Omental fat pad (tissue), 4 donors: ENCODE measurements at places on chromosomes 4 and X.

DNA sequence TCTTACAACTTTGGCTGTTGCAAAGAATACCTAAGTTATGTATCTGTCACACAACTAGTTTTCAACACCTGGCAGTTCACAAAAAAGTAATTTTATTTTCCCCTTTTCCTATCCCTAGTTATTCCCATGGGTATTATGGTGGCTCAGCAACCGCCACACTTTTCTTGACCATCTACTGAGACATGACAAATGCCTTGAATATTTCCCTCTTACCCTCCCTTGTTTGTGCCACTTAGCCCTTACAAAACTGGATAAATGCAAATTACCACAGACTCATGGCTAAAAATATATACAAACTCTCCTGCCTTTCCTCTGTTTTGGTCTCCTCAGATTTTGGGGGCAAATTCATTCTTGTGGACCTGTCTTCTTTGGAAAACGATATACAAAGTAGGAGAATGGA is 72.1 kb downstream of the AMOT start:
- no peak for DNase-seq

DNA sequence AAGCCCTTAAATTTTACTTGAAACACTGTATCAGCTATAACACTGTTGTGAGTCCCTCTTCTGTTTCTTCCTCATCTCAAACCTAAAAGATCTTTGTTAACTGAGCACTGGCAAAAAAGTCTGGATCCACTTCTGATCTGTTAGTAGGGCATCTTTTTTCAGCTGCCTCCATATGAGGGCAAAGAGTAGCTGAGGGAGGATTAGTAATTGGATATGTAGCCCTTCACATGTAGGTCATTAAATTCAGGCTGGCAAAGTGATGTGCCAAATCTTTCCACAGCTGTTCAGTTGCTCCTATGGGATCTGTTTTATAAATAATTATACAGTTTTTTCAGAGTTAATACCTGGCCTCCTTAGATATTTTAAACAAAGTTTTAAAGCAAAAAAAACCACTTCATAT is 1.1 kb upstream of the TRMT10A start:
- no peak for DNase-seq

- DNase-seq = no peak
Observed at GRCh38 chr4:88537709-88538108, 14.1 kb upstream of the PYURF start.

DNA sequence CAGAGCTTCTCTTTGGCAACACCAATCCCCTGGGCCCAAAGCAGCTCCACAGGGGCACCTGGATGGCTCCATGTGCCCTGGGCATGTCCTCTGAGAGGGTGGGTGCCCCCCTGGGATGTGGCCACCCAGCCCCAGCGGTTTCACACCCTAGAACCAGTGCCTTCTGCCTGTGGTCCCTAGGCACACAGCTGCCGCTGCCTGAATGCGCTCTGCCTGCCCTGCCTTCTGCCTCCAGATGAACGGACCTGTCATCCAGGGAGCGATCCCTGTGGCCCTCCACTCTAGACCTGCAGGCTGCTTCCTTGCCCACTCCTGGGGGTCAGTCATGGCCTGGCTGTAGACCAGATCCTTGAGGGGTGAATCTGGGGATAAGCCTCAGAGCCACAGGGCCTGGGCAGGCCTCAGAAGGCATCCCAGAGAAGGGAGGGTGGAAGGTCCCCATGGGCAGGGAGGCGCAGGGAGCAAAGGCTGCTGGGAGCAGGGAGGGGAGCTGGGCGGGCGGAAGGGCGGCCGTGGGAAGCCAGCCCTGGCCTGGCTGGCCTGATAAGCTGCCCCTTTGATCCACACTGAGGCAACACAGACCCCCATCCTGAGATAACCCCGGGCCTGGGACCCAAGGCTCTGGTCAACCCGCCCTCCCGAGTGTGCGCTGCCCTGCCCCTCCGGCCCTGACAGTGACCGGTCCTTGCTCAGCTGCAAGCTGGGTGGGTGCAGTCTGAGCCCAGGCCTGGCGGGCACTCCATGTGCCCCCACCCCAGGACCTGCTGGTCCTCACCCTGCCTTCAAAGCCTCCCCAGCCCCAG is 8.1 kb upstream of the FGFR3 start:
- no peak for DNase-seq

- no peak for DNase-seq
Observed at GRCh38 chr4:151865744-151866591, 105.2 kb upstream of the GATB start.

GRCh38 chr4:128709268-128709667 is 100.2 kb upstream of the JADE1 start:
- DNase-seq = no peak

DNA sequence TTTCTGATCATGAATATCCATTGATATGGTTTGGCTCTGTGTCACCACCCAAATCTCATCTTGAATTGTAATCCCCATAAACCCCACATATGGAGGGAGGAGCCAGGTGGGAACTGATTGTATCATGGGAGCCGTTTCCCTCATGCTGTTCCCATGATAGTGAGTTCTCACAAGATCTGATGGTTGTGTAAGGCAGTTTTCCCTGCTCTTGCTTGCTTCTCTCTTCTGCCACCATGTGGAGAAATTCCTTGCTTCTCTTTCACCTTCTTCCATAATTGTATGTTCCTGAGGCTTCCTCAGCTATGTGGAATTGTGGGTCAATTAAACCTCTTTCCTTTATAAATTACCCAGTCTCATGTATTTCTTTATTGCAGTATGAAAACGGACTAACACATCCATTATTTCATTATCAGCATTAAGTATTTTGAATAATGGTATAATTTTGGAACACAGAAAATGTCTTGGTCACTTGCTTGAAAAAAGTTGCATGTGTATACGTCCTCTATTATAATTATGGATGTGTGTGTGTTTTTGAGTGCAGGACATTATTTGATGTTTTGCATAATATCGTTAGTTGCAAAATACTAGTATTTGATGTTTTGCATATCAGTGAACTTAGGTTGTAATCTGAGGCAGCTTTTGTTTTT is 334.6 kb downstream of the PCDH10 start:
- DNase-seq = no peak

- no peak for DNase-seq
Observed at GRCh38 chrX:40082447-40083119, 15.2 kb downstream of the BCOR start.
